ENCODE measurements at places on chromosomes 16 and 17. TPM values are rescaled to one million over a fixed set of nuclear protein-coding genes. Genes with fewer than 3 reads are reported as not detected.

DNA sequence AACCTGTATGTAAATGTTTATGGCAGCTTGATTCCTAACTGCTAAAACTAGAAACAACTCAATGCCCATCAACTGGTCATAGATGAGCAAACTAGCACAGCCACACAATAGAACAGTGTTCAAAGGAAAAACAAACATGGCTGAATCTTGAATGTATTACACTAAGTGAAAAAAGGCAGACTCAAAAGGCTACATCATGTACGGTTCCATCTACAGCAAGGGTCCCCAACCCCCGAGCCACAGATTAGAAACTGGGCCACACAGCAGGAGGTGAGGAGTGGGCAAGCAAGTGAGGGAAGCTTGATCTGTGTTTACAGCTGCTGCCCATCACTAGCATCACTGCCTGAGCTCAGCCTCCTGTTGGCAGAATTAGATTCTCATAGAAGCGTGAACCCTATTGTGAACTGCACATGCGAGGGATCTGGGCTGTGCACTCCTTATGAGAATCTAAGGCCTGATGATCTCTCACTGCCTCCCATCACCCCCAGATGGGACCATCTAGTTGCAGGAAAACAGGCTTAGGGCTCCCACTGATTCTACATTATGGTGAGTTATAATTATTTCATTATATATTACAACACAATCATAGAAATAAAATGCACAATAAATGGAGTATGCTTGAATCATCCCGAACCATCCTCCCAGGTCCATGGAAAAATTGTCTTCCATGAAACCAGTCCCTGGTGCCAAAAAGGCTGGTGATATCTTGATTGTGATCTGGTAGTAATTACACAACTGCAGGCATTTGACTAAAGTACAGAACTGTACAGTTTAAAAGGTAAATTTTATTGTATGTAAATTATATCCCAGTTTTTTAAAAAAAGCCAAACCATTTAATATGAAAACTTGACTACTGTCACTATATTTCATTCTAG lies 7.7 kb downstream of the CEP20 start:
- no peak for DNase-seq

MT1G gene
- 10.8 TPM for total RNA-seq

SULT1A4 gene
- total RNA-seq: 2.1 TPM

KRTAP16-1 gene
- total RNA-seq: not detected

DNA sequence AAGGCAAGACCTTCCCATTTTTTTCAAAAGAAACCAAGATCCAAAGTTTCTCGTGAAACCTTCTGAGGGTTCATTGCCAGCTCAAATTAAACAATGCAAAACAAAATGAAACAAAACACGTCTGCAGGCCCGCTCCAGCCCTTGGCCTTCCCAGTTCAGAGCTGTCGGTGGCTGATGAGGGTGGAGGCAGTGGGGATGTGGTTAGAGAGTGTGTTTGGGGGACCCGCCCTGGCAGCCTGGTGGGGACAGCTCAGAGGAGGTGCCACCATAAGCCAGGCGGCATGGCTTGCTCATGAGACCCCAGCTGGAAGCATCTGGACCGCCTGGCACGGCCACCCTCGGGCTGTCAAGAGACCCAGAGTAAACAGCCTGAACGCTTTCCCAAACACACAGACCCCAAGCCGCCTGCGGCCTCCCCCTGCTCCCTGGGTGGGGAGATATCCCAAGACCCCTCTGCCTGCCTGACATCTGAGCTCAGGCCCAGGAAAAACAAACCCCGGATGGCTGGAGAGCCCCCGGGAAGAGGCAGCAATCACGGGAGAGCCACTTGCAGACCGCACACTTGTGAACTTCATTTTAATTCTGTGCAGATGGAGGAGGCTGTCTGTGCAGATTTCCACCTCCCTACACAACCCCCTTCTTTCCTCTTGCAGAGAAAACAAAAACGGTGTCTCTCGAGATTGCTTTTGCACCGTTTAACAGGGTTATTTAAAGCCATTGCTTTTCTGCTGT lies 35.4 kb upstream of the LITAF start:
- DNase-seq: no peak

KRTAP3-2 gene
- total RNA-seq: not detected

- DNase-seq: peak; percentile 44
Observed at GRCh38 chr16:19601083-19601976, 45.8 kb downstream of the VPS35L start.

GRCh38 chr17:7885367-7886226 lies 3.0 kb upstream of the CHD3 start:
- DNase-seq: peak; percentile 51

PRAC1 gene
- 129 TPM for total RNA-seq

DNA sequence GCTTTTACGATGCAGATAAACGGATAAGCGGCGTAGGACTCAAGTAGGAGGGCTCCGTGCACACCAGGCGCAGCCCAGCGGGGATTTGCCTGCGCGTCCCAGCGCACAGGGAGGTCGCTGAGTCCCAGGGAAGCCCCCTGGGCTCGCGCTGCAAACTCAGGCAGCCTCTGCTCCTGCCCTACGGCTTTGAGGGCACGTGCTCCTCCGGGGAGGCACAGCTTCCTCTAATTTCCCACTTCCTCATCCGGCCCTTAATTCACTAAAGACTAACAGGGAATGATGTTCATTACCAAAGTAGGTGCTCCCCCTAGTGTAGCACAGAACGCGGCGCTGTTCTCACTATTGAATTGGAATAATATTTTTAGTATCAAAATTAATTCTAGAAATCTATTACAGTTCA lies 825.4 kb downstream of the KCNJ18 start:
- DNase-seq: no peak

DNA sequence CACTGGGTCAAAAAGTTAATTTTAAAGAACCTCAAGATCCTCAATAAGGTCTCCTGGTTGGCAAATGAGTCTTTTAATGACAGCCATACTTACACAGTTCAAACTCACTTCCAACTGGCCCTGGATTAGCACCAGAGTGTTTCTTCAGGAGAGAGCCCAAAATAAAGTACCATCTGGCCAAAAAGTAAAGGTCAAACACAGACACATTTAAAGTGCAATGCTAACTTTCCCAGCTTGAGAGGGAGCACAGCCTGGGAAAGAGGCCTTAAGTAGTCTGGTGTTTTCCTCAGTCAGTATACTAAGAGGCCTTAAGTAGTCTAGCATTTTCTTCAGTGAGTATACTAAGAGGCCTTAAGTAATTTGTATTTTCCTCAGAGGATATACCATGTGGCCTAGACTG lies 46.6 kb upstream of the ERN1 start:
- DNase-seq: no peak

MARCHF10 gene
- total RNA-seq: not detected

DNA sequence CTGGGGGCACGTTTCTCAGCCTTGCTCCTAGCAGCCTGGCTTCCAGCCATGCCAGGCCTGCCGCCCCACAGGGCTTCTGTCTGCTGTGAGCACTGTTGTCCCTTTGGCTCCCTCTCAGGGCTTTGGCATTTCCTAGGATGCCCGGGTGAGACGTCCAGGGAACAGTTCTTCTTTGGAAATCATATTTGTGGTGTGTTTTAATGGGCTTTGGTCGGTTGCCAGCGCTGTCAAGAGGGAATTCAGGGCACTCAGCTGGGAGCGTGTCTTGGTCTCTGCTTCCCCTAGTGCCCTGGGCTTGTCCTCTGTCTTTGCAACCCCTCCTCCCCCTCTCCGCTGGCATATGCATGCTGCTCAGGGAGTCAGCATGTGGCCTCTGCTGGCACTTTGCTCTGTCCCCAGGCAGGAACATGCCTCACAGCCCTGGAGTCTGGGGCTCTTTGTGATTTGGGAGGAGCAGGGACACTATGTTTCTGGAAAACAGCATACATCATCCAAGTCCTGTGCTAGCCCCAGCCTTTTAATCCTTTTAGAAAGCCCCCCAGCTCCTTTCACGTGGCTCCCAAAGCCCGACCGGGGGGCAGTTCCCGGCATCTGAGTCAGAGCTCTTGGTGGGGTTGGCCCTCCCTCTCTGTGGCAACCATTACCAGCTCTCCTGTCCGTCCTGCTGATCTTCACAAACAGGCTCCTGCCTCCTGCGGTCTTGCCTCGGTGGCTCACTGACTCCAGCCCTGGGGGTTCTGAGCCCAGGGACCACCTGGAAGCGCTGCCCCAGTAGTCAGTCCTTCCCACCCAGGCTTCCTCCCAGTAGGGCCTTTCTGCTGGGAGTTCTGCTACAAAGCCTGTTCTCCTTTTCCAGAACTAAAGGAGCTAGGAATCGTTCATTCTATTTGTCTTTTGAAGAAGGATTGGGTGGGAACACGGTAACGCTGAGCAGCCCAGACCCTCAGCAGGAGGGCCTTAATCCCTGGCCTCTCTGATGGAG lies 26.7 kb downstream of the SAP30BP start:
- peak; percentile 93 for DNase-seq

DNA sequence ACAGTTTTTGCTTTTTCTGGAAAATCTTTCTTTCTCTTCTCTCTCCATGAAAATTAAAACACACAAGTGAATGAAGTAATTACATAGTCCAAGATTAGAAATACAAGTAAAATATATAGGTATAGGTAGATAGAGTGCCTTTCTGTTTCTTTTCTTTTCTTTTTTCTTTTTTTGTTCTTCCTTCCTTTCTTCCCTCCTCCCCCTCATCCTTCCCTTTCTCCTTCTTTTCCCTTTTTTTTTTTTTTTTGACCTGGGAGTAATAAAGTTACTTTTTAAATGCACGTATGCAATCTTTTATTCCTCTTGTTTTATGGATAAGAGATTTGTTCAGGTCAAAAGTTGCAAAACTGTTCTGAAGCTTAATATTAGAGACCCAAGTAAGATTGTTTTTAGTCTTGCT lies 34.6 kb upstream of the KCNJ2 start:
- no peak for DNase-seq

- DNase-seq: no peak
Observed at GRCh38 chr16:57890752-57891111, 80.2 kb downstream of the CNGB1 start.

- no peak for DNase-seq
Observed at GRCh38 chr17:50467114-50467854, 1.4 kb downstream of the CHAD start.

GRCh38 chr16:68284847-68285246 lies 20.5 kb downstream of the SLC7A6 start:
- DNase-seq: no peak

- peak; percentile 27 for DNase-seq
Observed at GRCh38 chr17:9389111-9389527, 186.5 kb downstream of the STX8 start.

PER1 gene
- total RNA-seq: 47.1 TPM

KRT20 gene
- total RNA-seq: not detected

- peak; percentile 97 for DNase-seq
Observed at GRCh38 chr16:51569203-51569931, 418.3 kb upstream of the SALL1 start.

DNA sequence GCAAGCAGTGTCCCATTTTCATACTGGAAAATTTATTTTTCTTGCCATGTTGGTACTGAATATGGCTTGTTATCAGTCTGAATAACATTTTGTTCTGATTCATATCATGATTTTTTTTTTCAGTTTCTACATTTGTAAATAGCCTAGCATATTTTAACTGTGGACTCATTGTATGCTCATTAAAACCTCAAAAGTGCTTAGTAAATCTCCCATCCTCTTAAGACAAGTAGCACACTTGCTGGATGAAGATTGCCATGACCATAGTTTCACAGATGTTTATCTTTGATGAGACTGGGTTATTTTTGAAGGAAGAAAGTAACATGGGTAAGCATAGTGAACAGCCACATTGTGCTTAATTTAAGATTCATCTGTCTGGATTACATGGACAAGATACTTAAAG lies 878 bp downstream of the KRT10 start:
- no peak for DNase-seq

RHBDL1 gene
- total RNA-seq: 2.3 TPM

DNA sequence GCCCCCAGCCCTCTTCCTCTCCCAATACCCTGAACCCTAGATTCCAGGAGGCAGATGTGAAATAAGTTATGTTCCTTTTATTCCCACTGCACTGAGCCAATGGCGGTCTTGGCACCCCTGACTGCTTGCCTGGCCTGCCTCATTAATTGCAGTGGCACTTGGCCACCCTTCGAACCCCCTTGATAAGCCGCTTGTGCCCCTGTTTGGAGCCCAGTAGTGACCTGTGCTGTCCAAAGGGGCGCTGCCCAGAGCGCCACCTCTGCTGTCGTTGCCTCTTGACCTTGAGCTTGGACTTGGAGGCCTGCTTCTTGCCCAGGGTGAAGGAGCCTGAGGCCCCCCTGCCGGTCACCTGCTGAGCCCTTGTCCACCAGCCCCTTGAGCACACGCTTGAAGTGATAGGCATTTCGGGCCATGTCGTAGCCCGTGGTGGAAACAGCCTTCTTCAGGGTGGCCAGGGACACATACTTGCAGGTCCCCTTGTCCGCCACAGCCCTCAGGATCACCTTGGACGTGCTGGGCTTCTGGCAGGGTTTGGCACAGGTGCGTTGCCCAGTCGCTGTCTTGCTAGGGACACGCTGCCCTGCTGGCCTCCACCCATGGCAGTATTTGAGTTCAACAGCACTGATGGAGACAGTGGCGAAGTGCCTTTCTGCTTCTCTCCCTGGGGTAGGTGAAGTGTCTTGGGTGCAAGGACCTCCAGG lies 5.7 kb downstream of the SGCA start:
- no peak for DNase-seq

GRCh38 chr16:50802000-50802399 lies 60.1 kb downstream of the CYLD start:
- DNase-seq: no peak

GCGR gene
- not detected for total RNA-seq

GRCh38 chr17:6671431-6671830 lies 19.9 kb downstream of the C17orf100 start:
- DNase-seq: no peak

CCL16 gene
- total RNA-seq: not detected

DNA sequence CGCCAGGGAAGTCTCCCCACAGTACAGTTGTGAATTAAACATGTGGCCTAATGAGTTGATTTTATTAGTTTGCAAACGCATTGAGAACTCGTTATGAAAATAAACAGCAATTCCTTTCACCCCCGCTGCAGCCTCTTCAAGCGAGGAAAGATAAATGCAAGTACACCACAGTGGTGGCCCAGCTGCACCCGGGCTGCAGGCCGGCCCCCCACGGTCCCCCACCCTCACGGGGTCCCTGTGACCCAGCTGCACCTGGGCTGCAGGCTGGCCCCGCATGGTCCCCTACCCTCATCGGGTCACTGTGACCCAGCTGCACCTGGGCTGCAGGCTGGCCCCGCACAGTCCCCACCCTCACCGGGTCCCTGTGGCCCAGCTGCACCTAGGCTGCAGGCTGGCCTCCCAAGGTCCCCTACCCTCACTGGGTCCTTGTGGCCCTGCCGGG lies 32.2 kb downstream of the SDK2 start:
- DNase-seq: no peak

GRCh38 chr16:73396556-73396955 lies 348.6 kb upstream of the ZFHX3 start:
- DNase-seq: no peak

DNA sequence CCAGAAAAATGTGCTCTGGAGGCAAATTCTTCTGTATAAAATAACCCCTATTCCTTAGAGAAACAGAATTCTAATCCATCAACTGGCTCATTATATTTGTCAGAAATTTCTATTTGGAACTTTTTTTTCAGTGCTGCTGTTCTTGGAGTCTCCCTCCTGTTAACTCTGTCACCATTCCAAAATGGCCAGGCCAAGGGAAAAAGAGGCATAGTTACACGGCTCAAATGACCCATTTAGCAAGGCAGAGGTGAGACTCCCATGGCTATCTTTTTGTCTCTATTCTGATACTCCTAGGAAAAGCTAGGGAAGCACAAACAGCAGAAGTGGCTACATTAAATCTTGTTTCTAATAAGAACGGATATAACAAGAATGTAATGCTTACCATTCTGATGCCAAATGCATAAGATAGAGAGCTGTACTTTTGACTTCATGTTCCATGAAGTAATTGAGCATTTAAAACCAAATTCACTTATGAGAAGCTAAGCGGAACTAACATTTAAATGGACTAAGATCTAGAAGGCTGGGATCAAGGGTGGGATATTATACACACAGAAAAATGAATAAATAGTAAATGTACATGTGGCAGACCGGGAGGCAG lies 64.4 kb upstream of the CORO6 start:
- DNase-seq: no peak
